Endothelial cell of umbilical vein (primary cell): ENCODE measurements at places on chromosomes 13 and 19. TPM values are rescaled to one million over a fixed set of nuclear protein-coding genes. Genes with fewer than 3 reads are reported as not detected.

GRCh38 chr19:48624067-48624594 lies 4.8 kb downstream of the SPHK2 start:
- peak; percentile 99 for DNase-seq

DNA sequence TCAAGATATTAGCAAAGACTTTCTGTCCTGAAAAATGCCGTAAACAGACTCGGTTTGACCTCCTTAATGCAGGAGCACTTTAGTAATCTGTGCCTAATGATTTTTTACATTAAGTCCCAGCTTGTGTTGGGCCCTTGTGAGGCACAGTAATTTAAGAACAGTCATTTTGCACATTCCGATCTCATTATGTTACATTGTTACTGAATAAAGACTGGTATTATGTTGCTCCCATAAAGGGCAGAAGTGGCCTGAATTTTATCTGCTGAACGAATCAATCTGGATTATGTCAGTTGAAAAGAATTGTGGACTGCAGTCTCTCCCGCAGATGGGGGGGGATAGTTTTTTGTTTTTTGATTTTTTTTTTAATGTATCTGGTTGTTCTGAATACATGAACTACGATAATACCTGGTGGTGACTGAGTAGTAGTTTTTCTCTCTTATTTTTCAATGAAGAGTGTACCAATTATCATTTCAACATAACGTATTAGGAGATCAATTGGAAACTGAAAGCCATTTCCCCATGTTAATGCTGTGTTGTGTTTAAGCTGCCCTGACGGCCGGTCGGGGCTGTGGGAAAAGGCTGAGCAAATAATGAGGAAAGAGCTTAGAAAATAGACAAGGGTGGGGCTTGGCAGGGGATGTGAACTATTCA lies 290.2 kb downstream of the ZNF536 start:
- DNase-seq: no peak

Gene PSG11
- total RNA-seq: not detected in 2 replicates

Gene PCP2
- total RNA-seq: not detected in 2 replicates

DNA sequence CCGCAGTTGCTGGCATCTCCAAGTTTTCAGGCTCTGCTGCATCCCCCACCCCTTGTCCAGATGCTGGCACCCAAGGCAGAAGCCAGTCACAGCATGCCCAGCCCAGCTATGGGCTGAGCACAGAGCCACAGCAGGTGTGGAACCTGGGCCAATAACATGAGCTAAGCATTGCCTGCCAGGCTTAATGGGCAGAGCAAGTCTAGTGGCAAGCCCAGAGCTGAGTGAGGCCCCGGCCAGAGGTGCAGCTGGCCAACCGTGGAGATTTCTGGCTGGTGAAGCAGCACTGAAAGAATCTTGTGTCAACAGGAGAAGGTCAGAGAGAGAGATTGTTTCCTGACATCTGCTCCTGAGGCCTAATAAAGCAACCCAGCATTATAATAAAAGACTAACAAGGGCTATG lies 111.0 kb downstream of the B3GLCT start:
- DNase-seq: peak; percentile 13

DNA sequence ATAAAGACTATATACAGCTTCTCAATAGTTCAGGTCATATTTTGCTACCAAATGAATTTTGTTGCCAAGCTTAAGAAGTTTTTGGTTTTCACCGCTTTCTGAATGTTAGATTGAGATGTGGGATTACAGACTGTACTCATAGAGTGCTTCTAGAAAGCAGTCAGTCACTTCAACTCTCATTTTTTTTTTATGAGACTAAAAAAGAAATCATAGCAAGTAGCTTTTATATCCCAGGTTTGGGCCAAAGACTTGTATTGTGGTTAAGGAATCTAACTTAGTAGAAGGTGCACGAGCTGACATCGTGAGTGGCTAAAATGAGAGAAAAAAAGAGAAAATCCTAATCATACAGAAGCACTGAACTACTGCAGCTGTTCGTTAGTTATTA lies 2.2 kb upstream of the USPL1 start:
- no peak for DNase-seq
